ENCODE measurements at places on chromosomes 2 and 18. TPM values are rescaled to one million over a fixed set of nuclear protein-coding genes. Genes with fewer than 3 reads are reported as not detected.

Gene TCF23
- 0.10 TPM for total RNA-seq

Gene TANK
- 27.9 TPM for total RNA-seq

Gene C2orf80
- not detected for total RNA-seq

Gene RTTN
- total RNA-seq: 6.8 TPM

DNA sequence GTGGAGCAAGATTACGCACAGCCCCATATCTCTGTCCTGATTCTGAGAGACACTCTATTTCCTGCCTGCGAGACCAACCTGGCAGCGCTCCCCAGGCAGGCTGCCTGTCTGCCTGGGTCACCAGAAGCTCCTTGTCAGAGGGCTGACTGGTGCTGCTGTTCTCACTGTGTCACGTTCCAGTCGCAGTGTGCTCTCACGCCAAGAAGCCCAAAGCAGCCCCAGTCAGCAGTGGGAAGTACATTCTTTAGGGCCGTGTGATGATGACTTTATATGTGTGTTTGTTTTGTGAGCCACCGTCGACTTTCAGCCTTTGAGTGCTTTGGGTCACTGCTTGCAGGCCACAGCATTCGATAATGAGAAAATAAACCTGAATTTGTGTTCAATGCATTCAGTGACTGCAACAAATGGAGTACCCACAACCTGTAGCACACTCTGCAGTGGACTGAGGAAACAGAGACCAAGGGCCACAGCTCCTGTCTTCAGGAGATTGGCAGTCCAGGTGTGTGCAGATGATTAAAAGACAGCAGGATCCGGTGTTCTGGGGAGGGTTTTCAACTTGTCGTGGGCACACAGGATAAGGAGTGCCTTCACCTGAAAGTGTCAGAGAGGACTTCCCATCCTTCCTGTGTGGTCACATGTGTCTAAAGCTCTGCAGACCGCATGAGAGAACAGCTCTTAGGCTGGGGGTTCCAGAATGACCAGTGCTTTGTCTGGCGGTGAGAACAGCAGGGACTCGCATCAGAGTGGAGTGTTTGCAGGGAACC, 4.8 kb downstream of the TNFRSF11A start:
- DNase-seq: peak; percentile 82

DNA sequence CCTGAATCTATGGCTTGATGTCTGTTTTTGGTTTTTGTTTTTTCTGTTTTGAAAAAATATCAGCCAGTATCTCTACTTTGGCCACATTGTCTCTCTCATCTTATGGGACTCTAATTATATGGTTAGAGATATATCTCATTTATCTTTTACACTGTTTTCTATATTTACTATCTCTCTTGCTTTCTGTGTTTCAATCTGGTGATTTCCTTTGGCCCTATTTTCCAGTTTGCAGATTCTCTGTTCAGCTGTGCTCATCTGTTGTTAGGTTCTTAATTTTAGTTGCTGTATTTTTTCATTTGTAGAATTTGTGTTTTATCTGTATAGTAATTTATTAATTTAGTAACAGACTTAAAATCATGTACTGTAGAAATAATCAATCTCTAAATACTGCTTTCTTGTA, 41.3 kb upstream of the ELAC1 start:
- no peak for DNase-seq

GRCh38 chr2:216533609-216534008, 35.0 kb downstream of the RPL37A start:
- DNase-seq: no peak

- no peak for DNase-seq
These were observed 13.8 kb downstream of the RRM2 start for GRCh38 chr2:10136101-10136934.

All from left ventricle myocardium superior (tissue), 1 donor.